ENCODE measurements at places on chromosomes 7 and 10.

GRCh38 chr7:101164071-101164840, 1.1 kb downstream of the VGF start:
- DNase-seq, result no peak

DNA sequence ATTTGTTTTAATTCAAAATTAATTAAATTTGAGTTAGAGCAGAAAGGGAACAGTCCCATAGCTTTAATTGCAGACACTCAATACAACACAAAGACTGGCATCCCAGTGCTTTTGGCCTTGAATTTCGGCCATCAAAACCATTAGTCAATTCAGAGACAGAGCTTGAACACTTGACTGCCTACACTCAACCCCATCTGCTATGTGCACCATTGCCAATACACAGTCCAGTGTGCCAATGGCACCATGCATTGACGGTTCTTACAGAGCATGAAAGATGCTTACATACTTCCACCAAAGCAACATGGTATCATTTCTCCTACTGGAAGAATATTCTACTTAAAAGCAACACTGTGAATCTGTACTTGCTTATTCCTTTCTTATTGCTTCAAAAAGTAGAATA, 43.6 kb upstream of the LRRTM3 start:
- no peak for DNase-seq

- no peak for DNase-seq
Observed at GRCh38 chr10:106716381-106716780, 448.1 kb downstream of the SORCS1 start.

DNA sequence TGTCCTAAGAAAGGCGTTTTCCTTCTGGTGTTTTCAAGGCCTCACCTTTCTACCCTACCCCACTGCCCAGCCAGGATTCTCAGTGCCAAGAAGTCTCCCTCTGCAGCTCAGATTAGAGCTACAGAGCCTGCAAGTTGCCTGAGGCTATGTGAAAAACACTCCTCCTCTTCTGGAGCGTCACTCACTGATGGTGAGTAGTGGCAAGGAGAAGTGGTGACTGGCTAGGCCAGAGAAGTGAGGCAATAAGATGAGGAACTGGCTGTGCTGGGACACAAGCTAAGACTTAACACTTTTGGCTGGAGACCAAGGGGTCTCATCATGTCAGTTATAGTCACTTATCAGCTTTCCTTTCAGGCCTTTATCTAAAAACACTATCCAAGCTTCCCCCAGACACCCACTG, 86.7 kb upstream of the PRKAR2B start:
- no peak for DNase-seq

DNA sequence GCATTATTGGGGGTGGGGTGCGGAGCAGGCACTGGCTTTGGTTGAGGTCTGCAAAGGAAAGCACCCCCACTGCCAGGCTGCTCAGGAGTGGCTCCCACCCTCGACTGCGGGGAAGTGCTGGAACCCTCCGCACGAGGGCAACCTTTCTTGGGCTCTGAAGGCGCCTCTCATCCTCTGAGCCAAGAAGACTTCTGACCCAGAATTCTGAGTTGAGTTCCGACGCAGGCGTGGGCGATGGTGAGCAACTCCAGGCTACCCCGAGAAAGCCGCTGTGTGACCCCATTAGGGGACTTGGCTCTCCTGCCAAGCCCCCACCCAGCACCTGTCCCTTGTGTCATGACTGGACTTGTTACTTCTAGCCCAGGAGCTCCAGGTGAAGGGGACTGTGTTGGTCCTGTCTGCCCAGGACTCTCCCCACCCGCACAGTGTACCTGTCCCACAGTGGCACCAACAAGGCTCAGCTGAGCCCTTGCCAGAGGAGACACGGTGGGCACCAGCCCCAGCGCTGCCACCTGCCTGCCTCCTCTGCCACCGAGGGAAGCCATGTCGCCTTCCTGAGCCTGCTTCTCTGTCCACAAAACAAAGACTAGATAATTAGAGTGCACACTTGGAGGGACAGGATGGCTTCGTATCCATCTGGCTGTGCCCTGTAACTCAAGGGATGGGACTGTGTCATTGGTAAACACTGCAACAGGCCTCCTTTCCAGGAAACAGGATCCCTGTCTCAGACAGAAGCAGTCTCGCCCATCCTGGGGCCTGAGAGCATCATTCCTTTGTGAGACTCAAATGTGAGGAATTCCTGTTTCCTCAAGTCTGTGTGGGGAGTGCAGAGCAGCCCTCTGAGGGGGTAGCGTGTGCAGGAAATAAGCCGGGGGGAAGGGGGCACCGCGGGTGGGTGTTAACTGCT, 128.8 kb downstream of the LHPP start:
- DNase-seq, result no peak

DNA sequence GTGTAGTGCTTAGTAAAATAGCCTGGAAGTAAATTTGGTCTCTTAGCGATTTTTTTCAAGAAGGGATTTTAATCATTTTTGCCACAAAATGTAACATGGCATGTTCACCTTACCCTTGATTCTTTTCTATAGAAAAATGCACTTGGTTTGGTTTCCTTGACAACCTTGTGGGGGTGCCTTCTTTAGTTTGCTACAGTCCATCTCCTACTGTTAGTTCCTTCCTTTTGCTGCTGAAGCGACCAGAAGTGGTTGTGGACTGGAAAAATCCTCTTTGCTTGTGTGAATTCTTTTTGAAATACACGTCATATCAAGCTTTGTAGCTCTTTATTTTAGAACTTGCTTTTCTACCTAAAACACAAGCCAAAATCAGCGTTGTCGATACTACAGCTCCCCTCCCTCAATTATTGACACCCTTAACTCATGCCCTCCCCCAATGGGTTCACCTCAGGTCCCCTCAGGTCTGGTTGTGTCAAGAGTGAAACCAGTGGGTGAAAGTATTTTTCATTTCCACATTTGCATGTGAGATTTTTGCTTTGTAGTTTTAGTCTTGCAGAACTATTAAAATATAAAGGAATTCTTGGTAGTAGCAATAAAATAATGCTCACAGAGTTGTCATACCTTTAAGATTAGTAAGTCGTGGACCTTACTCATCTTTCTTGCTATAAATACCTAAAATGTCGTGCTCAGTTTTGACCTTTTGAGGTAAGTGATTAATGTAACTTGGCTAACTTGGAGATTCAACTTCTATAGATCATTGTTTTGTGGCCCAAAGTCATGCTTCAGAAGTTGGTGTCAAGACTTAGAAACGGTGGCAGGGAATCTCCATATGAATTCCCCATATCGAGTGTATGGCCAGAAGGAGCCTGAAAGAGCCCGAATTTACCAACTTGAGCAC, 1.5 kb downstream of the ACTR3B start:
- DNase-seq, result no peak

DNA sequence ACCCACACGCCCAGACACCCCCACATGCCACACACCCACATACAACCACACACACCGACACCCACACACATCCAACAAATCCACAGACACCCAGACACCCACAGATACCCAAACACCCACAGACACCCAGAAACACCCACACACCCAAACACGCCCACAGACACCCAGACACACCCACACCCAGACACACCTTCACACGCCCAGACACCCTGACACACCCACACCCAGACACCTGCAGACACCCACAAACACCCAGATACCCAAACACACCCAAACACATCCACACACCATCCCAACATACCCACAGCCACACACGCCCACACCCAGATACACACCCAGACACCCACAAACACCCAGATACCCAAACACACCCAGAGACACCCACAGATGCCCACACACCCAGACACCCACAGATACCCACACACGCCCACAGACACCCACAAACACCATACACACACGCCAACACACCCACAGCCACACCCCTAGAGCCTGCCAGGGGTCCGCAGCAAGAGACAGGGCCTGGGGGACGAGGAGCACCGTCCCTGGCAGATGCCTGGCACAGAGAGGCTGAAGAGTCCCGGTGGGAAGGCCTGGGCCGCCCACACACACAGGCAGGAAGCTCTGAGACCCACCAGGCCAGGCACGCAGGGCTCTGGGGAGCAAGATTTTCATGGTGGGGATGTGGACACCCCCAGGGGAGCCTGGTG, 28.5 kb downstream of the CYP2W1 start:
- no peak for DNase-seq

- DNase-seq, result no peak
Observed at GRCh38 chr10:114207349-114207748, 28.2 kb downstream of the TDRD1 start.

DNA sequence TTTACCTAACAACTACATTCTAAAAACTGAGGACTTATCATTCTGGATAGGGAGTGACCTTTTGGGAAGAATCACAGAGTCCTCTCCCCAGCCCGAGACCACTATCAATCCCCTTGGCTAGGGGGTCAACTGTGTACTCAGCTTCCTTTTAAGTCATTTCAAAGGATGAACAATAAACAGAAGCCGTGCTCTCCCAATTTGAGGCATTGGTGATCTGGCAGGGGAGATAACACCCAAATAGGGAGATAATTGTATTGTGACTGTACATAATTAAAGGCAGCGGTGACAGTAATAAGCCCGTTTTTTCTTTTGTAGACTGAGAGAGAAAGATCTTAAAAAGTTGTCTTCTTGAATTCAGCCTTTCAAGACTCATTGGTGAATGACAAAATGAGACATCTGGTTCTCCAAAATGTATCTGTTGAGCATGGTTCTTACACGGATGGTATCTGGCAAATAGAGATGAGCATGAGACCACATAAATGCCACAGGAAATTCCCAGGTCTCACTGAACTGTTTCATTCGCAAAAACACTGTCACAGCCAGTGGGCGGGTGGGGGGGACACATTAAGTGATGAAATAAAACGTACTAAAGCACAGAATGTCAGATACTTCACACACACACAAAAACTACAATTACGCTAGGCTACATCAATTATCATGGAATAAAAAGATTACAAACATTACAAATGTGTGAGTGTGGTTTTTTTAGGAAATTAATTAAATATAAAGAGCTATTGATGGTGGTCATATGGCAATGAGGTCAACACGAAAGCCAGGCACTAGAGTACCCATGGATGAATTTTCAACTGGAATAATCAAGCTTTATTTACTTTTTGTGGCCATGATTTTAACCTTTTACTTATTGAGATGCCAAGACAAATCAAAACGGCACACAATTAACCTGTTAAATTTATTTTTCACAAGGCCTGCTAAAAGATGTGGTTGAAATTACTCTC, 108.4 kb downstream of the HIPK2 start:
- no peak for DNase-seq

- DNase-seq, result no peak
Observed at GRCh38 chr7:151322906-151323305, 18.7 kb upstream of the NUB1 start.

GRCh38 chr7:38678698-38679054, 47.5 kb upstream of the AMPH start:
- DNase-seq, result no peak

- no peak for DNase-seq
Observed at GRCh38 chr10:79149662-79150443, 81.1 kb downstream of the ZMIZ1 start.

DNA sequence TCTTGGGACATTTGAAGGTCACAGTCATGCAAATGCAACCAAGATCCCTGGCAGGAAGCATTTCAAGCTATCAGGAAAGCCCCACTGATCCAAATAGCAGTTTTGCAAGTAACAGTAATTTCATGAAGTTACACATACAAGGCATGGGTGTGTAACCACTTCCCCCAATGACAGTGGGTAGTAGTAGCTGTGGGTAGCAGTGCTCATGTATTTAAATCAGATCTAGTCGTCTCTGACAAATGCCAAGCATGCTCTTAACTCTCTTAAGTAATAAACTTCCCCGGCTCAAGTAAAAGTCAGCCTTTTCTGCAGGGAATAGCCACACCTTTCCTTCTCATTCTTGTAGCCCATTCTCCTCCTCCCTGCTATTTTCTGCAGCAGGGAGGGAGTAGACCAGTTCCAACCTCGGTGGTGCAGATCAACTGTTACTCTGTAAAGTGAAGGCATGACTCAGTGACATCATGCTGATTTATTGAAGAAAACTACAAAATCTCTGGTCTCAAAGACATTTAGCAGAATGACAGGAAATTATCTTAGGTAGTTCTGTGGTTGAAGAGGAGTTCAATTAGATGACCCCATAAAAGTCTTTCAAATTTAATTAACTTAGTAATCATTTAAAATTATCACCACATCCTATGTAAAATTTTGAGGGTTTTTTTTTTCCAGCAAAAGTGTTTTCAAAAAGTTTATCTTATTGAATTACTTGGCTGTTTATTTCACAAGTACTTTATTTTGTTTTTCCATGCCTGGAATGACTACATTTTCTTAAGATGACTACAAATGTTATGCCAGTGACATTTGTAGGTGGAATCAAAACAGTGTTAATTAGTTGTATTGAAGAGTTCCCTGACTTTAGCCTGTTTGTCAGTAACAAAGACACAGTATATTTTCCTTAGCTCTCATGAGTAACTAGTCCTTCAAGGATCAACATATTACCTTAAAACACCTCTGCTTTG, 568.3 kb downstream of the INHBA start:
- DNase-seq, result no peak

DNA sequence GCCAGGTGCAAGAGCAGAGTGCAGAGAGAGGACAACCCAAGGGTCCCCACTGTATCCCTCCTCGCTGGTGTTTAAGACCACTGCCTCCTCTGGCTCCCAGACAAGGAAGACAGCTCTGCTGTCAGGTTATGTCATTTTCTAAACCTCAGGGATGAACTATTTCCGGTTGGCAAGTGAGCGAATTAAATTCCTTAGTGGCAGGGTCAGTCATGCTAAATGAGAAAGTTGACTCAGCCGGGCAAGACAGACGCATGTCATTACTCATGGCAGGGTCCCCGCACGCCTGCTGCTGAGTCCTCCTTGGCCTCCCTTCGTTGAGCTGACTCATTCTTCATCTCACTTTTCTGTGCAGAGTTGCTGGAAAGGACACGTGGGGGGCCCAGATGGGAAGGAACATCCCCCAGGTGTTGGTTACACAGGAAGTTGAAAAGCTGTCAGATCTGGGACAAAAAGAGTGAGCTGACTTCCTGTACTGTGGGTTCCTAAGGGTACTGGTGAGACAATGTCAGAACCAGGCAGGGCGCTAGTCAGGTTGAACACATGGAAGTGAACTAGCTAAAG, 47.1 kb upstream of the UCN3 start:
- DNase-seq, result peak; percentile 2

- DNase-seq, result no peak
Observed at GRCh38 chr10:67657775-67658174, 38.2 kb downstream of the CTNNA3 start.

GRCh38 chr7:106679153-106679931, 18.4 kb upstream of the CCDC71L start:
- no peak for DNase-seq

DNA sequence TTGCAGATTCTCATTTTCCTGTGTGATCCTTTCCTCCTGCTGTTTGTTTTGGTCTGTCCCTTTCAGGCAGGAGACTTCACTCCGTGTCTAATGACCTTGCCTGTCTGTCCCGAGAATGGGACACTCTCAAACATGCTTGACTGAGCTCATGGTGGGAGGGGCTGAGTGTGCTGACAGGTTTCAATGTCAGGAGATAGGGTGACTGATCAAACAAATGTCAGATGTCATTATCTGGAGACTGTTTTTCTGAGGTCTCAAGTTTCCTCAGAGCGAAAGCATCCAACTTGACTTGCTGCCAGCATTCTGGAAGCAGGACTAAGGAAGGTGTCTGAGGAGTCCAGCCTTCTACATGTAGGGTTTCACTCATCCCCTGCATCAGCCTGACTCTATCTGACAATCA, 228.8 kb upstream of the KIAA1217 start:
- DNase-seq, result no peak

Measured in stimulated activated CD4-positive, alpha-beta T cell treated with anti-CD3 and anti-CD28 coated beads, Interleukin-1b, Interleukin-23, amount 100 ng/mL, for 1 hour (primary cell).